ENCODE measurements at places on chromosomes 4 and X.

DNA sequence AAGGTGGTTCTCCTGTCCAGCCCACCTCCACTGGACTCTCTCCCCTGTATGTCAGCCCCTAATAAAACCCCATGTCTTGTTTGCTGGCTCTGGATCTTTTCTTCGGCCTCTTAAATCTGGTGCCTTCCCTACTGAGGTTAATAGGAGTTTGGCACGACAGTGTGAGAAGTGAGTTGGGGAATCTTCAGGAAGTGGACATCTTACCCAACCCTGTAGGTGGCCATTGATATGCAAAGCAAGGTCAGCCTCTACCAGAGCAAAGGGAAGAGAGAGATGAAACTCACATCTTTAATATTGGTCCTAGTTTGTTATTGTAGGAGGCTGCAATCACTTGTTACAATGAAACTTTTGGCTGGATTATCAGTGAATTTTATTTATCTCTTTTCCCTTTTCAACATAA is 111.7 kb downstream of the CHRDL1 start:
- no peak for DNase-seq

GRCh38 chrX:103747163-103747562 is 29.5 kb upstream of the PLP1 start:
- no peak for DNase-seq

DNA sequence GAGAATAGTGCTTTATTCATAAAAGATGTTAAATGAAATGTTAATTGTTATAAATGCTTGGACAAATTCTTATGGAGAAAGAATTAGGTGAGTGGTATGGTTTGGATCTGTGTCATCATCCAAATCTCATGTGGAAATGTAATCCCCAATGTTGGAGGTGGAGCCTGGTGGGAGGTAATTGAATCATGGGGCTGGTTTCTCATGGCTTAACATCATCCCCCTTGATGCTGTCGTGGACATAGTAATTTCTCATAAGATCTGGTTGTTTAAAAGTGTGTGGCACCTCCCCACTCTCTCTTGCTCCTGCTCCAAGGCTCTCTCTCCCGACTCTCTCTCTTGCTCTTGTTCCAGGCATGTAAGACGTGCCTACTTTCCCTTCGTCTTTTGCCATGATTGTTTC is 22.5 kb downstream of the GYPE start:
- DNase-seq = no peak

DNA sequence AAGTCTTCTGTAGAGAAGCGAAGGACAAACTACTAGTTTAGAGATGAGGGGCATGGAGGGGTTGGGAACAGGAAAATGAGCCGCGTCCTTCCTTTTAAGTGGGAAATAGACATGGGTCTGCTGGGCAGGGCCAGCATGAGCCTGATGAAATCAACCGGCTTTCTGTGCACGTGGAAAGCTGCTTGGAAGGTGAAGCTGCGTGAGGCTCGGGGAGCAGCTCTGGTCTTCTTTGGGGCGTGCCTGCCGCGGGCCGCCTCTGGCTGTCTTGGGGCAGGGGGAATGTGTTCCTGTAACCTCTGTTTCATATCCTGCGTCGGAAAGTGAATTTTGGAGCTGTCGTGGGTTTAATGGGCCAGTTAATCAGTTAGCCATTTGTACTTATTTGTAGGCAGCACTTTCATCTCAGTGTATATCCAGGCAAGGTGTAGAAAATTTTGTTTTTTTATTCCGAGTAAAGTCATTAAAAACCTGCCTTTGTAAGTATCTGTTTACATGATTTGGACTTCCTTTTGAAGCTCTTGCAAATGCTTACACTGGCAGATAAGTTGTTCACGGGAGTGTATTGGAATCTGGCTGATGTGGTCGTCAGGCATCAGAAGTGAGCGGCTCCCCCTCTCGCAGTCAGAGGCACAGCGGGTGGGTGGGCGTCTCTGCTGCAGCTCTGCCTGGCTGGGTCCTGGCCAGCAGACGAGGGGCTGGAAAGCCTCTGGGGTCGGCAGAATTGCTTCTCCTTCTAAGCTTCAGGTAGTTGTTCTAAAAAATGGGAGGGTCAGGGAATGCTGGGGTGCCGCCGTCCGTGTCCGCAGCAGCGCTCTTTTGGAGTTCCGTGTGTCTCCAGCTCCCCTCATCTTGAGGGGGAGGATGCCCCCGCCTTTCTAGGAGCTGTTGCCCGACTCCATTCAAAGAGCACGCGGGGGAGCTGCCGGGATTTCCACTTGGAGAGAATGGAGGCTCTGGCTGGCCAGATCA is 70.5 kb upstream of the HGFAC start:
- DNase-seq = no peak

- DNase-seq = peak; percentile 80
Observed at GRCh38 chr4:53702334-53703266, 111.3 kb upstream of the LNX1 start.

GRCh38 chr4:183256756-183257385 is 63.2 kb downstream of the CLDN22 start:
- peak; percentile 39 for DNase-seq

DNA sequence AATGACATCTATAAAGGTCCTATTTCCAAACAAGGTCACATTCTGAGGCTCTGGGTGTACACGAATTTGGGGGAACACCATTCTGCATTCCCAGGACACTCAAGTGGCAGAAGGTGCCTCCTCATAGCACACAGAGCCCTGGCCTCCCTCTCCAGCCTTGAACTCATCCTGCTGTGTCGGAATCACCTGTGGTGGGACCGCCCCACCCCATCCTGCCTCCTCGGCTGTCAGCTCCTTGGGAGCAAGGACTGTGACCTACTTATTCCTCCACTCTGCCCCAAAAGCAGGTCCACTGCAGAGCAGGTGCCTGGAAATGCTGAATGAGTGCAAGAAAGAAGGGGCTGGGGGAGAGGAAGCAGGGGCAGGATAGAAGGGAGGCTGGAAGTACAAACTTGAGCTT is 33.5 kb downstream of the HTRA3 start:
- DNase-seq = no peak

GRCh38 chrX:131366407-131366806 is 77.3 kb upstream of the IGSF1 start:
- no peak for DNase-seq

GRCh38 chr4:174592985-174593335 is 70.7 kb upstream of the HPGD start:
- peak; percentile 13 for DNase-seq

DNA sequence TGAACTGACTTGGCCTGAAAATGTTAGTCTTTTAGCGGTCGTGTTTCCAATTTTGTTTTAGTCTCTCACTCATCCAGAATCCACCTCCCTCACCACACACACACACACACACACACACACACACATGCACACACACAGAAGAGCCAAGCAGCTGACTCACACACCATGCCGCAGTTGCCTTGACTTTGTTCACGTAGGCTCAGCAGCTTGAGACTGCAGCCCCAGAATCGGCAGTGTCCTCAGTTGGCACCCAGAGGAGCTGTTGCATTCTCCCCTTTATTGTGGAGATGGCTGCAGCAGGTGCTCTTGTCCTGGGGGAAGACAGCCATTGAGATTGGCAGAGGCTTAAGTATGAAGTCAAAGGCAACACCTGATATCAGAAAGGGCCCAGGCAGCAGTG is 20.9 kb upstream of the XPNPEP2 start:
- no peak for DNase-seq

DNA sequence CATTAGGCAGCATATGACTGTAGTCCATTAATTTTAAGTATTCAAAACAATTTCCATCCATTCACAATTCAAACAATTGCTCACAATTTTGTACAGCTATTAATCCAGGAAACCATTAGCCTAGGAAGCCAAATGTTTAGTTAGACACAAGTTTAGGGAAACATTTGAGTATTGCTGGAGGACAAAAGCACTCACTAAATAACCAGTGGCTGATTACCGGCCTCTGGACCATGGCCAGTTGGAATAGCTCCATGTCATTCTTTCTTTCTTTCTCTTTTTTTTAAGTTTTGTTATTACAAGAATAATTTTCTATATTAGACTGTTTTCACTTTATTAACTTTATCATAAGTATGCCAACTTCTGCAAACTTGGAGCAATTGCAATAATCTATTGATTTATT is 31.3 kb downstream of the TRIML2 start:
- no peak for DNase-seq

- no peak for DNase-seq
Observed at GRCh38 chrX:100687546-100687945, 43.5 kb downstream of the SRPX2 start.

DNA sequence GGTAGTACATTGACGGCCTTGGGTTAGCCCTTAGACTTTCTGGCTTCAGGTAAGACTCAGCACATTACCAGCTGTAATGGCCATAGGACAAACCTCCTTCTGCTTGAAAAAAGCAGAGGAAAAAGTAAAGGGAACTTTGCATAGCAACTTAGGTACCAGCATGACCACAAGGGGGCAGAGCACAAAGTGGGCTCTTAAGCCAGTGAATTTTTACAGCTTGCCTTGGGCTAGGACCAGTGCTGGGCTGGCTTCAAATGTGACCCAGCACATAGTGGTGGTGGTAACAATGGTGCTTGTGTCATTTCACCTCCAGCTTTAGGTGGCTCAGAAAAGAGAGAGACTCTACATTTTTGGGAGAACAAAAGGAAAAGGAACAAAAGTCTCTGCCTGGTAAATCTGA is 66.1 kb downstream of the KLHL4 start:
- DNase-seq = no peak

All from LoVo (cell line).